Osteoblast (primary cell): ENCODE measurements at places on chromosomes 6 and 20. TPM values are rescaled to one million over a fixed set of nuclear protein-coding genes. Genes with fewer than 3 reads are reported as not detected.

Gene BACH2
- total RNA-seq, result 3.6 and 4.4 TPM in 2 replicates

Gene BRPF3
- 17.7 and 18.8 TPM in 2 replicates for total RNA-seq

GRCh38 chr6:137926207-137926731 is 59.2 kb downstream of the TNFAIP3 start:
- peak; percentile 44 for DNase-seq

DNA sequence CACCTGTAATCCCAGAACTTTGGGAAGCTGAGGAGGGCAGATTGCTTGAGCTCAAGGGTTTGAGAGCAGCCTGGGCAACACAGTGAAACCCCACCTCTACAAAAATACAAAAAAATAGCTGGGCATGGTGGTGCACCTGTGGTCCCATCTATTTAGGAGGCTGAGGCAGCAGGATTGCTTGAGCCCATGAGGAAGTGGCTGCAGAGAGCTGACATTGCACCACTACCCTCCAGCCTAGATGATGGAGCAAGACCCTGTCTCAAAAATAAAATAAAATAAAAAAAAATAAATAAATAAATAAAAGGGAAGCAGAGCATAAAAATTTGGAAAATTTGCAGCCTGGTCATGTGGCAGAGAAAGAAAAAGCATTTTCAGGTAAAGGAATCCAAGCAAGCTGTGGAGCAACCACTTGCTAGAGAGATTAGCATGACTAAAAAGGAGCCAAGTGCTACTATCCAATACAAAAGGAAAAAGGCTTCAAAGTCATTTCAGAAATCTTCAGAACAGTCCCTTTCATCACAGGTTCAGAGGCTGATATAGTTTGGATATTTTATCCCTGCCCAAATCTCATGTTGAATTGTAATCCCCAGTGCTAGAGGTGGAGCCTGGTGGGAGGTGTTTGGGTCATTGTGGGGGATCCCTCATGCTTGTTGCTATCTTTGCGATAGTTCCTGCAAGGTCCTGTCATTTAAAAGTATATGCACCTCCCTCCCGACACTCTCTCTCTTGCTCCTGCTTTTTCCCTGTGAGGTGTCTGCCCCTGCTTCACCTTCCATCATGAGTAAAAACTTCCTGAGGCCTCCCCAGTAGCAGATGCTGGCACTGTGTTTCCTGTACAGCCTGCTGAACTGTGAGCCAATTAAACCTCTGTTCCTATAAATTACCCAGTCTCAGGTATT is 11.2 kb upstream of the TTK start:
- no peak for DNase-seq

- no peak for DNase-seq
Observed at GRCh38 chr6:35681298-35681697, 7.4 kb downstream of the FKBP5 start.
